ENCODE measurements at places on chromosomes 11 and 22.

GRCh38 chr11:69002110-69002569, 10.9 kb downstream of the MRGPRF start:
- ATAC-seq = no peak

DNA sequence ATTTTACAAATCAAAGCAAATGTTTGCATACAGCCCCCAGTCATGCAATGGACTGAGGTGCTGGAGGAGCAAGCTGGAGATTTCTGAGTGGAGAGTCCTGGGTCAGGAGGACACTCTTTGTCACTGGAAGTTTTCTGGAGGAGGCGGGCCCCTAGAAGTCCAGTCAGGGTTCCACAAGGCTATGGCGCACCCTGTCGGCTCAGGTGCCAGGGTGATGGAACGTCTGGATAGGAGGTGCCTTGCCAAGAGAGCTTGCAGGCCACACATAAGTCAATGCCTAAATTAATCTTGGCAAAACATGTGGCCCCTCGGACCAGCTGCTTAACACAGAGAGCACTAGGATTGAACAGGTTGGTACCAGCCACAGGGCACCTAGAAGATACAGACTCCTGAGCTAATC, 174.7 kb upstream of the CADM1 start:
- no peak for ATAC-seq

DNA sequence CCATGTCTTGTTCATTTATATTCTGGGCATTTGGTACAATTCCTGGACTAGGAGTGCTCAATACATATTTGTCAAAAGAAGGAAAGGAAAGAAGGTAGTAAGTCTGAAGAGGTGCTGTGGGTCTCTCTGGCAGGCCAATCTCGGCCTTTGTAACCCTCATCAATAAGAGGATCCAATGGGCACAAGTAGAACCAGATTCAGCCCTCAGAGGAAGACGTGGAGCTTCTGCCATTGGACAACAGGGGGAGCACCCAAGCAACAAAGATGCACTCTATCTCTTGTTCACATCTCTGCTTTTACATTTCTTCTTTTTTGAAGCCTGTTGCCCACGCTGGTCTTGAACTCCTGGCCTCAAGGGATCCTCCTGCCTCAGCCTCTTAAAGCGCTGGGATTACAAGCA, 2.2 kb upstream of the VPS11 start:
- no peak for ATAC-seq

- no peak for ATAC-seq
Measured at GRCh38 chr11:130700092-130700491, 216.2 kb downstream of the SNX19 start.

DNA sequence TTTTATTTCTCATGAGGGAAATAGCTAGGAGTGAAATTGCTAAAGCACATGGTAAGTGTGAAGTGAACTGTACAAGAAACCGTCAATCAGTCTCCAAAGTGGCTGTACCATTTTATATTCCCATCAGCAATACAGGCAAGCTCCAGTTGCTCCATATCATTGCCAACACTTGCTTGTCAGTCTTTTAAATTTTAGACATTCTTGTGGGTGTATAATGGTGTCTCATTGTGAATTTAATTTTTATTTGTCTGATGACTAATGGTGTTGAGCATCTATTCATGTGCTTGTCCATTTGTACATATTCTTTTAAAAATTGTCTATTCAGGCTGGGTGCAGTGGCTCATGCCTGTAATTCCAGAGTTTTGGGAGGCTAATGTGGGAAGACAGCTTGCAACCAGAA, 34.1 kb upstream of the SMCO4 start:
- ATAC-seq = no peak

GRCh38 chr11:88360141-88360540, 22.6 kb upstream of the CTSC start:
- ATAC-seq = no peak

- no peak for ATAC-seq
Measured at GRCh38 chr22:44254811-44255210, 57.9 kb downstream of the SHISAL1 start.

All from stimulated activated memory B cell treated with anti-CD40 and anti-IgM and Interleukin-4, amounts not matched to agents 10 μg/mL and 1 μg/mL and 100 μg/mL, for 72 hours (primary cell).